Stimulated activated CD8-positive, alpha-beta memory T cell treated with anti-CD3 and anti-CD28 coated beads, Interleukin-7, amount 100 ng/mL, for 48 hours (primary cell): ENCODE measurements at places on chromosomes 3 and 15.

GRCh38 chr3:100087198-100087597, 27.1 kb downstream of the FILIP1L start:
- DNase-seq = no peak

DNA sequence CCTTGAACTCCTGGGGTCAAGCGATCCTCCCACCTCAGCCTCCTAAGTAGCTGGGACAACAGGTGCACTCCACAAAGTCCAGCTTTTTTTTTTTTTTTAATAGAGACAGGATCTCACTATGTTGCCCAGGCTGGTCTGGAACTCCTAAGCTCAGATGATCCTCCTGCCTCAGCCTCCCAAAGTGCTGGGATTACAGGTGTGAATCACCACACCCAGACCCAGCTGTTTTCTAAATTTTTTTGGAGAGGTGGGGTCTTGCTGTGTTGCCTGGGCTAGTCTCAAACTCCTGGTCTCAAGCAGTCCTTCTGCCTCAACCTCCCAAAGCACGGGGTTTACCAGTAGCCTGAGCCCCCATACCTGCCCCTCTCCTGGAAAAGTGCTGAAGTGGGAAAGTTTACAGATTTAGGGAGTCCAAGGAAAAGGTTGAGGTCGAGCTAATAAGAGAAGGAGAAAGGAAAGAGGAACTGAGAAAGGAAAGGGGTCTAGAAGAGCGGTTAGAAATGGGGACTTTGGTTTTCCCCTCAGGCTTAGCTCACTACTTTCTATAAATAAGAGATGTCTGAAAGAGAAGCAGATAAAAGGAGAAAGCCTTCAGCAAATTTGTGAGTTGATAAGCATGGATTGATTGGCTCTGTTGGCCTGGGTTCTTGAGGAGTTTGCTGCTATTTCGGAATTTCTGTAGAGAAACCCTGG, 23.6 kb downstream of the UBE2E1 start:
- no peak for DNase-seq

DNA sequence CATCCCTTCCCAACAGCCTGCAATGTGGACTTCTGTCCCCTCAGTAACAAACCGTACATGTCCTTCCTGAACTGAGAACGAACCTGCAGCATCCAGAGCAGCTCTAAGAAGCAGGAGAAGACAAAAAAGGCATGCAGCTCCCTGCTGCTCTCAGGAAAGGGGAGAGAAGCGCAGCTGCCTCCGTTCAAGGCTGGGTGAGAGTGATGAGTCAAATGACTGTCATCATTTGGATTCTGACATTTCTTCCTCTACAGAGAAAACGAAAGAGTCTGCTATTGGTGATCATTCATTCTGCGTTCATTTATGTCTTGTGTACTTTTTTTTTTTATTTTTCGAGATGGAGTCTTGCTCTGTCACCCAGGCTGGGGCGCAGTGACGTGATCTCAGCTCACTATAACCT, 677.8 kb downstream of the FHIT start:
- no peak for DNase-seq

- DNase-seq = no peak
Observed at GRCh38 chr3:135495891-135496290, 469.6 kb upstream of the PPP2R3A start.

DNA sequence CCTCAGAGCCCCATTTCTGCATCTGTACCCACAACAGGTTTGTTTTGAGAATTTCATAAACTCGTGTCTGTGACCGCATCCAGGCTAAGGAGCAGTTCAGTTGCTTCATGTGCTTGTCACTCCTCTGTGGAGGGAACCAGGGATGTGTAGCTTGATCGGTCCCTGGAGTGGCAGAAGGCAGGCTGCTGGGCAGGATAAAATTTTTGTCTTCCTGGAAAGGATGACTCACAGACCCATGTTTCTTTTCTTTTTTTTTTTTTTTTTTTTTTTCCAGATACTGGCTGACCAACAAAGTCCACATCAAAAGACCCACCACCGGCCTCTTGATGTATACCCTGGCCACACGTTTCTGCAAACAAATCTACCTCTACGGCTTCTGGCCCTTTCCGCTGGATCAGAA, 70.1 kb downstream of the ST8SIA2 start:
- no peak for DNase-seq

GRCh38 chr15:81828135-81828534, 217.7 kb downstream of the MEX3B start:
- DNase-seq = no peak
